ENCODE measurements at places on chromosomes 12 and 14.

- no peak for DNase-seq
Measured at GRCh38 chr12:30529489-30530269, 166.0 kb downstream of the IPO8 start.

DNA sequence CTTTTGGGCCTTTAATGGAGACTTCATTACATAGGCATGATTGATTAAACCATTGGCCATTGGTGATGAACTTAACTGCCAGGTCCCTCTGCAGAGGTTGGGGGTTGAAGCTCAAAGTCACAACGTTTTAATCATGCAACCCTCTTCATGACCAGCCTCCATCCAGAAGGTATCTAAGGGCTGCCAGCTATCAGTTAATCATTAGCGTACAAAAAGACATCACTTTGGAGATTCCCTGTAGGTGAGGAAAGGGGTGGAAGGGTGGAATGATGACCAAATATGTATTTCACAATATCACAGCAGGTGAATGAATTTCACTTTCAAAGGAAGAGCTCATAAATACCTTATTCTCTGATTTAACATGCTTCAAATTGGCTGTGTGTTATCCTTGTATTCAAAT is 92.0 kb downstream of the MIPOL1 start:
- no peak for DNase-seq

DNA sequence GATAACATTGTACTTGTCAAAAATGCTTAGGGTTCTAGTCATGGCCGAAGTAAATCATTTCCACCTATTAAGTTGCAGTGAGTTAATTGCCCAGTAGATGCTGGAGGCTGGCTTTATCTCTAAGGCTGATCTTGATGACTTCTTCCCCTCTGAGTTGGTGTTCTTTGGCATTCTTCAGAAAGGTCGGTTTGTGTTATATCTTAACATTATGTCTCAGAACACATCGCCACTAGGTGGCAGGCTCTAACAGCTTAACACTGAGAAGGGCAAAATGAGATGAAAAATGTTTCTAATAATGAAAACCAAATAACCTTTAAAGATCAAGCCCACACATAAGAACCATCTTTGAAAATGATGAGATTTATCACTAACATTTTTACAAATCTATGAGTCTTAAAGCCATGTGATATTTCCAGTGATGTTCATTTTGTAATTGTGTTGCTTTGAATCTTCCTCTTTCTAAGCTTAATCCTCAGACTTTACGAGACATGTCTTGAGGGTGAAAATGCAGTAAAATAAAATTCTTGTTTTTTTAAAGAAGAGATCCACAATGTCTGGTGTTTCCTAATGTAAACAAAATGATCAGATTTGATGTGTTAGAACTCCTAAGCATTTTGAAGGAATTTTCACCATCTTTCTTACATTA is 28.6 kb downstream of the SUDS3 start:
- DNase-seq = peak; percentile 39

GRCh38 chr12:10301103-10301502 is 6.6 kb upstream of the KLRD1 start:
- no peak for DNase-seq

DNA sequence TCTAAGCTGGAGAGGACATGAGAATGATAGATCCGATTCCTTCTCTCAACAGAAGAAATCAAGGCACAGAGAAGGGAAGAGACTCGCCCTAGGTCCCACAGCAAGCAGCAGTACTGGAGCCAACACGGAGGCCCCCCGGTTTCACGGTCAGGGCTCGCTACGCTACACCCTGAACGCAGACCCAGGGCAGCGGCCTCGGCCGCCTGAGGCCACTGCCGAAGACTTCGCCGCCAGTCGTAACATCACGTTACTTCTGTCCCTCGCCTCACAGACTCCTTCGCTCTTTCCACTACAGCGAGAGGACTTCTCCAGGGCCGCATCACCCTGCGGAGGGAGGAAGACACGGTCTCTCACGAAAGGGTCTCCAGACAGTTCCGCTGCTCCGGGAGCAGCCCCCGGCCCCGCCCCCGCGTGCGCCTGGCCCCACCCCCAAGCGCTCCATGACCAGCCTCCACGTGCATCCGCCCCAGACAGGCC is 411 bp upstream of the DCAF4 start:
- no peak for DNase-seq

- DNase-seq = peak; percentile 90
Measured at GRCh38 chr12:4269279-4269991, 4.1 kb upstream of the CCND2 start.

GRCh38 chr12:2583091-2583497 is 211.7 kb upstream of the FKBP4 start:
- peak; percentile 45 for DNase-seq

DNA sequence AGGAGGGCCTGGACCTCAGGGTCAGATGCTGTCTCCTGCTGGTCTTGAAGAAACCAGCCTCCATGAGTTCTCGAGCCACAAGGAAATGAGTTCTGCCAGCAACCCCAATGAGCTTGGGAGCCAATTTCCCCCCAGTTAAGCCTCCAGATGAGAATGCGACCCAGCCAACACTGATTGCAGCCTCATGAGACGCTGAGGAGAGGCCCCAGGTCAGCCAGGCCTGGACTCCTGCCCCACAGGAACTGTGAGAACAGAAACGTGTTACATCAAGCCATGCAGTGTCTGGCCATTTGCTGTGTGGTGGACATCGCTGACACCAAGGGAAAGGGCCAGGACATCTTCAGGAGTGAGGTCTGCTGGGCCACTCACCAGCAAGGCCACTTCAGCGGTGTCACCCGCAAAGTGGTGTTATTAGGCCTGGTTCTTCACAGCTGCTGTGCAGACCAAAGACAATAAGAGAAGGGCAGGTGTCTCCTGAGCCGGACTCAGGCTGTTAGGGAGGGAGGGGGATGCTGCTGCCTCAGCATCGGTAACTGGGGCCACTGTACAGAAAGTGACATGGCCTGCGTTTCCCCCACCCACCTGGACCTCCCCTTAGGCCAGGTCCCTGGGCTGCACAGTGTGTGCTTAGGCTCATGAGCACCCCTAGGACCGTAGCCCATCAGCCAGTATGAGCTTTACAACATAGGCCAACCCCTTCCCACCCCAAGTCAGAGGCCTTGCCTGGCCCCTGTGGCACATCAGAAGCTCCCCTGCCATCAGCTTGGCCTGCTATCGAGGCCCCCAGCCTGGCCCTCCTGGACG is 272.4 kb upstream of the RTL1 start:
- no peak for DNase-seq

DNA sequence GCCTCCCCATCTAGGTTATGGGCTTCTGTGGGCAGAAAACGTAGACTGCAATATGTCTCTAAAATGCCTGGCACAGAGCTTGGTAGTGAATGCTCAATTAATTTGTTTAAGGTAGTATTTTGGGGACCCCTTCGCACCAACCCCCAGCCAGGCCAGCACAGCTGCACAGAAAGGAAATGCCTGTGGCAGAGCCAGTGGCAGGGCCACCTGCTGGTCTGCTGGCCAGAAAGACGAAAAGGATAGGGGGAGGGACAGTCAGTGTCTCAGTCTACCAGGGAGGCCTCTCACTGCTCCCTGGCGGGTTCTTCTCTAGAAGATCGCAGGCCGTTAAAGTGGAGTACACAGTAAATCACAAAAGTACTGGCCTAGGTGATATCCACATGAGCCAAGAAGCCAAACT is 3.5 kb downstream of the RAB15 start:
- DNase-seq = no peak

GRCh38 chr14:60632777-60633176 is 16.5 kb downstream of the SIX1 start:
- no peak for DNase-seq

- DNase-seq = peak; percentile 73
Measured at GRCh38 chr12:113049976-113050742, 6.4 kb upstream of the DTX1 start.

DNA sequence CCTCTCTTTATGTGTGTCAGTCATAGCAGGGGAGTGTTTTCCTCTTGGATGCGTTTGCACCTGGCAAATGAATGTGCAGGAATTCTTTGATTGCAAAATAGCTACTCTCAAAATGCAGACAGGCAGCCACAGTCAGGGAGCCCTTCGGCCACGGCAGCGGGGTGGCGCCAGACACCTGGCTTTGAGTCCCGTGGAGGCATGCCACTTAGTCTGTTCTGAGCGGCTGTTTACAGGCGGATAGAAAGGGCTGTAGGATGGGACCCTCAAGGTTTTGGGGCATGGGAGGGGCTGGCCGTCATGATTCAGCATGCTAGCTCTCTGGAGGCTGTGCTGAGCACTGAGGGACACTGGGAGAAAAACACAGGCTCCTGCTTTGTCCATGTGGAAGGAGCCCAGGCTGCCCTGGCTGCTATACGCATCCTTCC is 117.1 kb downstream of the SLC25A47 start:
- peak; percentile 64 for DNase-seq

GRCh38 chr12:97024393-97024792 is 117.3 kb downstream of the NEDD1 start:
- no peak for DNase-seq

GRCh38 chr14:86299994-86300393 is 770.0 kb downstream of the FLRT2 start:
- no peak for DNase-seq

DNA sequence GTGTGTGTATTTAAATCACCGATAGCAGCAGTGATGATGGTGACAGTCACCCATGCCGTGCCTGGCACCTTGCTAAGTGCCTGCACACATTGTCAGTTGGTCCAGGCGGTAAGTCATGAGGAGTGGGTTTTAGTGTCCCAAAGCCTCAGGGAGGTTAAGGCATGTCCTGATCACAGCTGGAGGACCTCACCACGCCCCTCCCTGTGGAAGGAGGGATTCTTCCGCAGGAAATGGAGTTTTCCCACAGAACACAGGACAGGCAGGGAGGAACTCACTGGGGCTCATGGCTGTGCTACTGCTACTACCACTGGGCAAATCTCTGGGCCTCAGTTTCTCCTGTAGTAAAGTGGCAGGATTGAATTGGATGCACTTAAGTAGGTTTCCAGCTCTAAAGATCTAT is 142.3 kb downstream of the CACNA1C start:
- DNase-seq = no peak

DNA sequence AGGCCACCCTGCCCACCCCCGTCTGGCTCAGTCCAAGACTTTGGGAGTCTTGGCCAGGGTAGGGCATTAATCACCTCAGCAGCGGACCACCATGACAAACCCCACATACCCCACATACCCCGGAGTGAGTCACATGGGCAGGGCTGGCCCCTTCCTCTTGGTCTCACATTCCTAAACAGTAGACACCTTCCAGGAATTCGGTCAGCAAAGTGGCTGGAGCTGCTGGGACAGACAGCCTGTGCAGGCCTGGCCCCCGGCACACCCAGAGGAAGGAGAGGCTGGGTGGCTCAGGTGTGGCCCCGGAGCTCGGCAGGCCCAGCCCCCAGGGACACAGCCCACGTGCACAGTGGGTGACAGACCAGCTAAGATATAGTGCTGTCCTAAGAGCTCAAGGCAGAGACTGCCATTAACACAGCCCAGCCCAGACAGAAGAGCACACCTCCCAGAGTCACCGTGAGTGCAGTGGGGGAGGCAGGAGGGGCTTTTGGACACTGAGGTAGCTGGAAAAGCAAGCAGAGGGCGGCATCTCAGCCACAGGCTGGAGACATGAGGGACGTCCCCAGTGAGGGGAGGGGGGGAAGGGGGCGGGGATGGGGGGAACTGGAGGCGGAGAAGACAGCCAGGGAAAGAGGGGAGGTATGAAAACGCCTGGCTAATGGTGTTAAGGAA is 24.0 kb downstream of the CCDC85C start:
- DNase-seq = peak; percentile 62

- DNase-seq = no peak
Measured at GRCh38 chr14:58821421-58821820, 183.7 kb downstream of the DACT1 start.

DNA sequence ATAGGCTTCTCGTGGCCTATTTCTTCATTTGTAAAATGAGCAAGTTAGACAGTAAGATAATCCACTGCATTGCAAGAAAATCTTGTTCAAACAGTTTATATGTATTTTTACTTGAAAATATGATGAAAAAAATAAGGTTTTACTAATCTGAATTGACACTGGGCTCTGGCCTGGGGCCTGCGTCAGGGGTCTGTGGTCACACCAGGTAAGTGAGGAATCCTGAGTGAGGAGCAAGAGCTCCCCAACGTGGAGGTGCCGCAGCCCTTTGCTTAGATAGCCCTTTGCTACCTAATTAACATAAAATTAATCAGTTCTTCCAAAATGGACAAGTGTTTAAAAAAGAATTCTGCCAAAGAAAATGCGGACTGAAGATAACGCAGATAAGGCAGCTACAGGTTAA is 39.1 kb upstream of the STAB2 start:
- DNase-seq = no peak

DNA sequence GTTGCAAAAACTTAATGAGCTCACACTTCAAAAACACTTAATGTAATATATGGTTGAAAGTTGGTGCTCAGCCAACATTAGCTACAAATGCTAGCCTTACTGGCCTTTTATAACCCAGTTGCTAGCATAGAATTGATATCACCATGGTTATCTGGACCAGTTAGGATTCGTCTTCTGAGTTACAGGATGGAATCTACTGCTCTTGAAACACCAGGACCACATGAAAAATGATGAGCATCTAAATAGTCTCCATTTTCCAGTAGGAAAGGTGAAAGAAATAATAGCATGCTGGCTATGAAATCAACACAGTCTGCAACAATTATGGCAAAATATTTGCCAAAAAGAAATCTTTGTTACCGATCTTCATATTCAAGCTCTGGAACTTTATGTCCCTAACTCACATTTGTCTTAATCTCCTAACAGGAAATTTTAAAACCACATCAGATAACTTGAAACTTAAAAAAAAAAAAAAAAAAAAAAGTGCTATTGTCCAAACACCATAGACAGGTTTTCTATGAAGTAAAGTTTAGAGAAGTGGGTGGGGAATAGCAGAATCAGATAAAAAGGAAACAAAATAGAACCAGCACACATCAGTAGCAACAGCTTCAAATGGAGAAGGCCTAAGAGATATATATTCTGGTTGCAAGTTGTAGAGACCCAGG is 12.6 kb upstream of the CD69 start:
- no peak for DNase-seq

DNA sequence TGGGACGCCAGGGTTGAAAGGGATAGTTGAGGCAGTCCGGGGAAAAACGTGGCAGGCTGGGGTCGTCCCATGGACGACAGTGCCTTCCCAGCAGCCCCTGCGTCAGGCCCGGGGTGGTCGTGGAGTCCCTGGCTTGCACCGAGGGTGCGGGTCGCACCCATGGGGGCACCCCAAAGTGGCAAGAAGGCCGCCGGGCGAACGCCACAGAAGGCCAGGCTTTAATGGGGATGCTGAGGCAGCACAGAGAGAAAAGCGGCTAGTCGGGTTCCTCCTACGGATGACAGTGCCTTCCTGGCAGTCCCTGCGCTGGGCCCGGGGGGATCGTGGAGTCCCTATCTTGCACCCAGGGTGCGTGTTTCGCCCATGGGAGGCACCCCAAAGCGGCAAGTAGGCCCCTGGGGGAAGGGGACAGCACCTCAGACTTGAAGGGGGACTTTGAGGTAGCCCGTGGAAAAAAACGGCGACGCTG is 158.6 kb upstream of the ALG10B start:
- DNase-seq = no peak
